Effector memory CD8-positive, alpha-beta T cell (primary cell): ENCODE measurements at places on chromosomes 2 and 18.

DNA sequence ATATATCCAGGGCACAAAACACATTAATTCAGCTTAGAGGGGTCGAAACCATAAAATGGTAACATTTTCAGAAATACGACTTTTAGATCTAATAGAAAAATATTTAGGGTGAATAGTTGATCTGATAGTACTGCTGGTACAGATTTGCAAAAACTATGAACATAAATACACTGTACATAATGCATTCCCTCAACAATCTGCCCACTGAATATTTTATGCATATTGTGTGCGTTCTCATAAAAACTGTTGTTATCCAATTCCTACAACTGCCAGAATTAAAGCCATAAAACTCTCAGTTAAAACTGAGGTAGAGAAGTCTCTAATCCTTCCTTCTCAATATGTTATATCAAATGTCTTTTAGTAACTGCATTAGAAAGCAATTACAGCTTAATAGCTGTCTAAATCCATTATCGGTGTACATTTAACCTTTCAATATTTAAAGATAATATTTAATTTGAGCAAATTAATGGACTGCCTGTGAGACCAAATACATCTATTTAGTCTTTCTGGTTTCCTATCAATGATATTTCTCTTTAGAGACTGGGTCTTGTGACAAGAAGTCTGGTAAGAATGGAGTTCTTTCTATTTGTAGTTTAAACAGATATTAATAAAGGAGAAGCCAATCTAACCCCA lies 32.5 kb downstream of the TCF4 start:
- no peak overlapping the region for H3K27ac ChIP-seq
- no peak for DNase-seq
- no peaks in the 10 kb centered on the region for H3K27me3 ChIP-seq
- H3K4me3 ChIP-seq, result no peak overlapping the region
- no peaks in the 10 kb centered on the region for H3K4me1 ChIP-seq
- H3K36me3 ChIP-seq, result no peaks in the 10 kb centered on the region

- no peak for DNase-seq
- H3K27ac ChIP-seq, result no peak overlapping the region
- no peaks in the 10 kb centered on the region for H3K36me3 ChIP-seq
- no peaks in the 10 kb centered on the region for H3K4me1 ChIP-seq
- H3K4me3 ChIP-seq, result no peak overlapping the region
These were observed 32.0 kb downstream of the TCF7L1 start for GRCh38 chr2:85165088-85165690.

DNA sequence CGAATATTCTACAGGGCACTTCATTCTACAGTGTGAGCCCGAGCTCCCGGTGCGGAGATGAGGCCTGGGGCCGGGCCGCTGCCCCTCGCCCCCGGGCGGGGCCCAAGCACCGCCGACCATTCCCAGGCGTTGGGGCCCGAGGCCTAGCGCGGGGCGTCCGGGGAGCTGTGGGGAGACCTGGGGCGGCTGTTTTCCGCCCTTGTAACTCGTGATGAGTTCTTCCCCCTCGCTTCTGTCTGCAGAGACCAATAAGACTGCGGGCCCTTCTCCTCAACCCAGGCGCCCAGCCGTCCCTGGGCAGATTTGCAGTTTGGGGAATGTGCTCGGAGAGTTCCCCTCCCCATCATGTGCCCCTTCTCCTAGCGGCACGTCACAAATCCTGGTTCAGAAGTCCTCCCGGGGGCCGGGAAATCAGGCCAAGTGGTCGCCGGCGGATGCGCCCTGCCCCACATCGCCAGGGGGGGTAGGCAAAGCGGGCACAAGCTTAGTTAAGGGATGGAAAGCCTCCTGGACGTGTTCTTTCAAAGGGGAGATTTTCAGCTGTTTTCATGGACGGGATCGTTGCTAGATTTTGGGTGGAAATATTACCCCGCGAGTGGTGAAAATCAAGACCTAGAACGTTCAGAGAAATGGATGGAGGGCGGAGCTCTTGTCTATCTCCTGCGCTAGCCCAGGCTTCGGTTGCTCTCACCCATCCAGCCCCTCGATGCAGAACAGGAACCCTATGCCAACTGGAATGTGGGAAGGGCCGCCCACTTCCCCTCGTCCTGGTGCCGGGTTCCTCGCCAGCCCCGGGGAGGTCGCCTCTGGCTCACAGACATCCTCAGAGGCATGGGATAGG lies 18.8 kb upstream of the HAAO start:
- H3K4me1 ChIP-seq, result peaks cover 18% of the 10 kb centered on the region
- peak overlapping the region; percentile 94 for H3K4me3 ChIP-seq
- no peaks in the 10 kb centered on the region for H3K27me3 ChIP-seq
- DNase-seq, result peak; percentile 21
- peaks cover 29% of the 10 kb centered on the region for H3K36me3 ChIP-seq

DNA sequence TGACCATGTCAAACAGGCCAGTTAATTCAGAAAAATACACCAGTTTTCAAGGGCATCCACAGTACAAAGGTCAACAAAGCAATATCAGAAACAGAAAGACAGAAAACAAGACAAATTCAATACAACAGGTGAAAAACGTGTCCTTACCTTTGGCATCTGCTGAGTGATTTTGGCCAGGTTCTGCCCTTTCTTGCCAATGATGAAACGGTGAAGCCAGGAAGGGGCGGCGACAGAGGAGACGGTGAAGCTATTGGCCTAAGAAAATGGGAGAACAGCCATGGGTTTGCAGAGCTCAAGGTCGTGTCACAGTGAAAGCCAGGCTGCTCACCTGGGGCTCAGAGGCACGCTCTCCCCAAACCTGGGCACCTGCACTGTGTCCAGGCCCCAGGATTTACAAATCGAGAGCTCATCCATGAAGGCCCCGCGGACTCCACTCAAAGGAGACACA lies 60.5 kb downstream of the HDLBP start:
- no peak overlapping the region for H3K27ac ChIP-seq
- no peak overlapping the region for H3K4me3 ChIP-seq
- peaks cover 3% of the 10 kb centered on the region for H3K4me1 ChIP-seq
- H3K27me3 ChIP-seq, result no peaks in the 10 kb centered on the region
- H3K36me3 ChIP-seq, result peaks cover 68% of the 10 kb centered on the region

GRCh38 chr2:11697103-11697871 lies 27.3 kb upstream of the NTSR2 start:
- H3K27ac ChIP-seq, result no peak overlapping the region
- no peak for DNase-seq
- no peaks in the 10 kb centered on the region for H3K4me1 ChIP-seq
- H3K36me3 ChIP-seq, result no peaks in the 10 kb centered on the region
- no peaks in the 10 kb centered on the region for H3K27me3 ChIP-seq

GRCh38 chr18:57167617-57168308 lies 20.9 kb downstream of the BOD1L2 start:
- peaks cover 16% of the 10 kb centered on the region for H3K27me3 ChIP-seq
- H3K27ac ChIP-seq, result no peak overlapping the region
- H3K36me3 ChIP-seq, result no peaks in the 10 kb centered on the region
- no peak for DNase-seq
- no peaks in the 10 kb centered on the region for H3K4me1 ChIP-seq

GRCh38 chr2:29504746-29505145 lies 389.5 kb downstream of the CLIP4 start:
- peaks cover 21% of the 10 kb centered on the region for H3K27me3 ChIP-seq
- no peak overlapping the region for H3K4me3 ChIP-seq
- no peak for DNase-seq
- H3K4me1 ChIP-seq, result no peaks in the 10 kb centered on the region
- peaks cover under 1% of the 10 kb centered on the region for H3K36me3 ChIP-seq

DNA sequence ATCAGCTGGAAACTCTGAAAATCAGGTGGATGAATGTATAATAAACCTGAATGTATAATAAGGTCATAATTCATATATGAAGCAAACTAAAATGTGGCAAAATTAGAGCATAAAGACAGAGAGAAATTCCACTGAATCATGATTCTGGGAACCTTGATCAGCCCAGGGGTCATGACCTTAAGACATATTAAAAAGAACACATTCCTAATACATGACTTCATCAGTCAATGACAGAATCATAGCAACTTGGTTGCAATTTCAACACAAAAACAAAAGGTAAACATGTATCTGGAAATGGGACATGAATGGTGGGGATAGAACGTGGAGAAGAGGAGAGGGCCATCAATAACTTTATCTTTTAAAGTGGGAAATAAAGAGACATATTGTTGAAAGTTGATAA lies 17.6 kb downstream of the AFF3 start:
- H3K36me3 ChIP-seq, result no peaks in the 10 kb centered on the region
- H3K4me1 ChIP-seq, result no peaks in the 10 kb centered on the region
- H3K27me3 ChIP-seq, result peaks cover 7% of the 10 kb centered on the region
- no peak overlapping the region for H3K4me3 ChIP-seq
- no peak for DNase-seq

DNA sequence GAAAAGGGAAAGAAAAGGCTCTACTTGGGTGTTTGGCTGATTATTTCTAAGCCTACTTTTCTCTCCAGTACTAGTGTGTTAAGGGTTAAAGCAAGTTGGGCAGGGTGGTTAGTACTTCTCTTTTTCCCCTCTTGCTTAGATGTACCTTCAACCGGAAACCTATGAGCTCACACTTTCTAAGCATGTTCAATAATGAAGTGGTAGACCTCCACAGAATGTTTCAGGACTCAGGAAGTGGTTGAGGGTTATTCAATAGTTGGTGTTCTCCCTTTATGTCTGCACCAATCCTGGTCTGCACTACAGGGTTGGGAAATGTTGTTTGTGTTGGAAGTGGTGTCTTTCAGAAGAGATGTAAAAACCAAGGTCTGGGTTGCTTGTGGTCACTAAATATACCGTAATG lies 137.1 kb downstream of the ZEB2 start:
- peaks cover 39% of the 10 kb centered on the region for H3K4me1 ChIP-seq
- DNase-seq, result peak; percentile 32
- peak overlapping the region; percentile 3 for H3K27ac ChIP-seq
- peak overlapping the region; percentile 42 for H3K4me3 ChIP-seq
- no peaks in the 10 kb centered on the region for H3K27me3 ChIP-seq
- H3K36me3 ChIP-seq, result peaks cover 15% of the 10 kb centered on the region

GRCh38 chr18:73952296-73952946 lies 195.2 kb downstream of the FBXO15 start:
- DNase-seq, result no peak
- peaks cover 9% of the 10 kb centered on the region for H3K27me3 ChIP-seq
- no peak overlapping the region for H3K27ac ChIP-seq
- no peaks in the 10 kb centered on the region for H3K4me1 ChIP-seq
- H3K36me3 ChIP-seq, result peaks cover 3% of the 10 kb centered on the region
- no peak overlapping the region for H3K4me3 ChIP-seq

GRCh38 chr2:206482123-206482522 lies 38.8 kb downstream of the ADAM23 start:
- H3K4me3 ChIP-seq, result no peak overlapping the region
- peaks cover 21% of the 10 kb centered on the region for H3K27me3 ChIP-seq
- DNase-seq, result no peak

GRCh38 chr18:61216051-61216450 lies 117.2 kb upstream of the CDH20 start:
- H3K27ac ChIP-seq, result no peak overlapping the region
- H3K4me3 ChIP-seq, result no peak overlapping the region
- no peaks in the 10 kb centered on the region for H3K36me3 ChIP-seq
- no peak for DNase-seq
- H3K4me1 ChIP-seq, result no peaks in the 10 kb centered on the region
